ENCODE measurements at places on chromosomes 5 and 9.

- H3K4me1 ChIP-seq = no peaks in the 10 kb centered on the region
- no peaks in the 10 kb centered on the region for H3K36me3 ChIP-seq
- H3K27me3 ChIP-seq = no peaks in the 10 kb centered on the region
- no peak overlapping the region for H3K4me3 ChIP-seq
- no peak overlapping the region for H3K27ac ChIP-seq
These were observed 163.3 kb upstream of the WWC1 start for GRCh38 chr5:168128111-168128510.

DNA sequence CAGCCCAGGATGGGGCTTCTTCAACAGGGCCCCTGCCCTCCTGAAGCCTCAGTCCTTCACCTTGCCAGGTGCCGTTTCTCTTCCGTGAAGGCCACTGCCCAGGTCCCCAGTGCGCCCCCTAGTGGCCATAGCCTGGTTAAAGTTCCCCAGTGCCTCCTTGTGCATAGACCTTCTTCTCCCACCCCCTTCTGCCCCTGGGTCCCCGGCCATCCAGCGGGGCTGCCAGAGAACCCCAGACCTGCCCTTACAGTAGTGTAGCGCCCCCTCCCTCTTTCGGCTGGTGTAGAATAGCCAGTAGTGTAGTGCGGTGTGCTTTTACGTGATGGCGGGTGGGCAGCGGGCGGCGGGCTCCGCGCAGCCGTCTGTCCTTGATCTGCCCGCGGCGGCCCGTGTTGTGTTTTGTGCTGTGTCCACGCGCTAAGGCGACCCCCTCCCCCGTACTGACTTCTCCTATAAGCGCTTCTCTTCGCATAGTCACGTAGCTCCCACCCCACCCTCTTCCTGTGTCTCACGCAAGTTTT lies 23.6 kb downstream of the PCDHGC5 start:
- H3K4me1 ChIP-seq = peaks cover 78% of the 10 kb centered on the region
- peaks cover 58% of the 10 kb centered on the region for H3K36me3 ChIP-seq
- peak; percentile 94 for DNase-seq
- H3K27me3 ChIP-seq = no peaks in the 10 kb centered on the region
- peak overlapping the region; percentile 56 for H3K4me3 ChIP-seq

DNA sequence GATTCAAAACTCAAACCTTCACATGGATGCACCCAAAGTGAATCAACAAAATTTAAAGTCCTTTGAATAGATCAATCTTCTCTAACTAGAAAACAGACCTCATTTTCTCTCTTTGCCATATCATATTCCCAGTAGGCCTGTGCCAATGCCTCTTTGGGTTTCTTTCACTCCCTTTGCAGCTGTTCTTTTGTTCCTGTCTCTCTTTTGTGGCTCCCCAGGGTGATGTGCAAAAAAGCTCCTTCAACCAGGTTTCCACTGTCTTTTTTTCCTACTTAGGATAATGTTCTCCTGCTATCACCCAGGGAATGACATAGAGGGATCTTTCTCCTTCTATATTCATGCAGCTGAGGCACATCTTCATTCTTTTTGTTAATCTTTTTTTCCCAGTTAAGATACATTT lies 54.6 kb downstream of the MARCHF3 start:
- no peaks in the 10 kb centered on the region for H3K27me3 ChIP-seq
- H3K36me3 ChIP-seq = no peaks in the 10 kb centered on the region
- no peak overlapping the region for H3K4me3 ChIP-seq
- DNase-seq = no peak

- H3K27me3 ChIP-seq = no peaks in the 10 kb centered on the region
- H3K36me3 ChIP-seq = peaks cover 99% of the 10 kb centered on the region
- H3K4me1 ChIP-seq = no peaks in the 10 kb centered on the region
- H3K27ac ChIP-seq = no peak overlapping the region
- DNase-seq = no peak
These were observed 43.6 kb downstream of the SPTLC1 start for GRCh38 chr9:92071634-92072033.

- no peak overlapping the region for H3K4me3 ChIP-seq
- H3K27me3 ChIP-seq = no peaks in the 10 kb centered on the region
- no peaks in the 10 kb centered on the region for H3K4me1 ChIP-seq
- no peak overlapping the region for H3K27ac ChIP-seq
- DNase-seq = peak; percentile 44
These were observed 58.6 kb downstream of the PTCD2 start for GRCh38 chr5:72378639-72379289.

DNA sequence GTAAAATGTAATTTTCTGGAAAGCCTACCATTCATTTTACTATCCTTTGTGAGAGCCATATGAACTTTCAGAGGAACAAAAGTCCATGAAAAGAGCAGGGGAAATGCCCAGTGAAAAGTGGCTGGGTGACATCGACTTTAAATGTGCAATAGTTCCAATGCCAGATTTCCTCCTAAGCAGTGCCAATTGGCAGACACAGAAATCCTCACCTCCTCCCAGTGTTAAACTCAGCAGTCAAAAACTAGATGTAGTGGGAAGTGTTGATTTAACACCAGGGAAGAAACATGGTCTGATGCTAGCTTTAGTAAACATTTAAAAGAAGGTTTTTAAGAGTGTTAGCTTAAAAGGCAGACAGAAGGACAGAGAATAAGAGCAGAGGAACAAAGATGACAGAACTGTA lies 2055.2 kb downstream of the MAT2B start:
- H3K4me3 ChIP-seq = no peak overlapping the region
- no peaks in the 10 kb centered on the region for H3K36me3 ChIP-seq
- no peak for DNase-seq
- no peak overlapping the region for H3K27ac ChIP-seq

DNA sequence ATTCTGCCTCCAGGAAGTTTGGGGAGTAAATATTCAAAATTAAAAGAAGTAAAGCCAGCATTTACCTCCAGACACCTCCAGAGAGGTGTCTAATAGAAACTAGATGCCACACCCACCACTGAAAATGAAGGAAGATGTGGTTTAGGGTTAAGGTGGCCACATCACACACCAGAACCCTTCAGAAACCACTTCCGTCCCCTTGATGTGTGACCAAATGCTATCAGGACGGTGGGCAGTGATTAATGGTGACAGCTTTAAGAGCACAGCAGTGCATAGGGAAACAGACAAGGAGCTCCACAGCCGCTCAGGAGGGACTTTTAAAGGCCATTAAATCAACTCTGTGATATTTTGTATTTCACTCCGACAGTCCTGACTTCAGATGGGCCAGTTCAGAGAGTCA lies 295.2 kb downstream of the BRINP1 start:
- H3K36me3 ChIP-seq = no peaks in the 10 kb centered on the region
- no peak overlapping the region for H3K27ac ChIP-seq
- no peak overlapping the region for H3K4me3 ChIP-seq
- no peaks in the 10 kb centered on the region for H3K27me3 ChIP-seq
- no peak for DNase-seq
- no peaks in the 10 kb centered on the region for H3K4me1 ChIP-seq

GRCh38 chr5:143251946-143252345 lies 151.5 kb downstream of the NR3C1 start:
- no peaks in the 10 kb centered on the region for H3K4me1 ChIP-seq
- H3K27me3 ChIP-seq = no peaks in the 10 kb centered on the region
- H3K4me3 ChIP-seq = no peak overlapping the region
- H3K36me3 ChIP-seq = no peaks in the 10 kb centered on the region
- H3K27ac ChIP-seq = no peak overlapping the region
- no peak for DNase-seq

- no peak for DNase-seq
- no peak overlapping the region for H3K4me3 ChIP-seq
- no peaks in the 10 kb centered on the region for H3K36me3 ChIP-seq
- H3K27ac ChIP-seq = no peak overlapping the region
These were observed 55.4 kb upstream of the CTNNA1 start for GRCh38 chr5:138697720-138698360.

GRCh38 chr5:163838738-163839137 lies 333.3 kb downstream of the MAT2B start:
- H3K36me3 ChIP-seq = no peaks in the 10 kb centered on the region
- no peak for DNase-seq
- no peak overlapping the region for H3K27ac ChIP-seq

GRCh38 chr5:137632716-137633115 lies 103.2 kb downstream of the KLHL3 start:
- H3K4me1 ChIP-seq = no peaks in the 10 kb centered on the region
- peaks cover 9% of the 10 kb centered on the region for H3K36me3 ChIP-seq
- no peak overlapping the region for H3K4me3 ChIP-seq
- no peak overlapping the region for H3K27ac ChIP-seq

DNA sequence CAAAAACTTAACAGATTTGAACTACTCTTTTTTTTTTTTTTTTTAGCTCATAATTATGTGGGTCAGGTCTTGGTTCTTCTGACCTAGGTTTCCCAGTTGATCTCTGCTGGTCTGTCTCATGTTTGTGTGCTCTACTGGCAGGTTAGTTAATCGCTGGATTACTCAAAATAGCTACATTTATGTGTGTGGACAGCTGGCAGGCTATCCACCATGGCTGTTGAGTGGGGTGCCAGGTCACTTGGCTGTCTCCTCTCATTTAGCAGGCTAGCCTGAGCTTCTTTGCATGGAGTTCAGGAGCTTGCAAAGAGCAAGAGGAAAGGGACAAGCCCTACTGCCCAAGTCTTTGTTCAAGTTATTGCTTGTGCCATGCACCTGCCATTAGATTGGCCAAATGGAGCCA lies 9.3 kb downstream of the ADCY2 start:
- no peaks in the 10 kb centered on the region for H3K4me1 ChIP-seq
- H3K27me3 ChIP-seq = no peaks in the 10 kb centered on the region
- H3K36me3 ChIP-seq = no peaks in the 10 kb centered on the region
- DNase-seq = no peak
- no peak overlapping the region for H3K4me3 ChIP-seq
- H3K27ac ChIP-seq = no peak overlapping the region

DNA sequence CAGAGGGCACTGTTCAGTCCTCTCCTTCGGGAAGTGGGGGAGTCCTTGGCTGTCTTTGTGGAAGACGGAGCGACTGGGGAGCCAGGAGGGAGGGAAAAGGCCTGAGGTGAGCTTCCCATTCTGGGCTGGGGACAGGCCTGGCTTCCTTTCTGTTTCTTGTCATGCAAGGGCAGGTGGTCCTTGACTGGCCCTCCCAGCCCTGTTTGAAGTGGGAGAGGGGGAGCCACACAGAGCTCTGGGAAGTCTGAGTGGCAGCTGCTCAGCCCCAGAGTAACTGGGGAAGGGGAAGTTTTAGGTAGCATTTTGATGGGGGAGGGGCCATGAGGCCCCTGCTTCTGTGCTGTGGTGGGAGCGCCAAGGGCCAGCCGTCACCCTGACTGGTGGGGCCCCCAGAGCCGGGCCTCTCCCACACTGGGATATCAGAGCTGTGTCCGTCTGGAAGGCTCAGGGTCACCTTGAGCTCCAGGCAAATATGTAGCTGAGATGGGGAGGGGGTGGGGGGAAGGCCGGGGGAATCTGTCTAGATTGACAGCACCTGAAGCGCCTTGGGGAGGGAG lies 6.5 kb downstream of the UNC5A start:
- H3K4me1 ChIP-seq = peaks cover 17% of the 10 kb centered on the region
- peaks cover 100% of the 10 kb centered on the region for H3K27me3 ChIP-seq
- no peak overlapping the region for H3K4me3 ChIP-seq
- no peak overlapping the region for H3K27ac ChIP-seq

DNA sequence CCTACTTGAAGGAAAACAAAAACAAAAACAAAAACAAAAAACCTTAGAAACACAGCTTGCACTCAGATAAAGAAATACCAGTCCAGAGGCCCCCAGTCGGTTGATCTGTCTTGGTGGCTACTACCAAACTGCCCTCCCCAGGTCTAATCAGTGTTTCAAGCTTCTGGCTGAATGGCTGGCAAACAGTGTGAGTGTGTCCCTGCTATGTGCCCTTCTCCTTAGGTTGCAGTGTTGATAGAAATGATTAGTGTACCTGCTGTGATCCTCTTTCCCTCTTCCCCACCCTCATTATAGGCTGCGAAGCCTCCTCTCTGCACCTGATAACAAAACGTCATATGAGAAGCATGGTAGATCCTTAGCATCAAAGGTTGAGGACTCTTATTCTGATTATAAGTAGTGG lies 12.8 kb downstream of the NR4A3 start:
- DNase-seq = no peak
- H3K27me3 ChIP-seq = no peaks in the 10 kb centered on the region
- H3K27ac ChIP-seq = no peak overlapping the region
- no peak overlapping the region for H3K4me3 ChIP-seq
- no peaks in the 10 kb centered on the region for H3K4me1 ChIP-seq
- no peaks in the 10 kb centered on the region for H3K36me3 ChIP-seq

DNA sequence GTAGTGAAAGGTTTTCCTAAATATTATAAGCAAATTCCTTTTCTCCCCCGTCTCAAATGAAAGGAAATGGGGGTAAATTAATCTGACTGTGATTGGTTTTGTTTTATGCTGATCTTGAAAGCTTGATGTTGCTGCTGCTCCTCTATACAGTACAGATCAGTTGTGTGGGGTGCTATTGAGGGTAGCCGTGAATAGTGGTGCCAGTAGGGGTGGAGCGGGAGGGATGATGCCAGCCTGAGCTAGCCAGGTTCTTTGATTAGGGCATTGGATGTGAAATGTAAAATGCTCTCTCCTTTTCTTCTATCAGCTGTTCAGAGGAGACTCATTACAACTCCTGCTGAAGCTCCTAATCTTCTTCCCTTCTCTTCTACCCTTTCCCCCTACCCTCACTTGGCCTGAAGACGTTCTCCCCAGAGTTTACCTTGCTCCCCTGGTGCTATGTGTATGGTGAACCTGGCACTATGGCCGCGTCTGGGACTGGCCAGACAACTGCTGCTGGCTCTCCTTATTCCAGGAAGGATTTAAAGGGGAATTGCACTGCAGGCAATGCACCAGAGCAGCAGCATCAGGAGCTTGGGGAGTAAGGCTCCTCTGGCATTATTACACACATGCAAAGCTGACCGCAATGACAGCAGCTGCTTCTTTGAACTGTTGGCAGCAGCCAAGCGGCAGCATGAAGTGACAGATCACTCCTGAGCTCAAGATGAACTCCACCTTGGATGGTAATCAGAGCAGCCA lies 566 bp downstream of the GPR21 start:
- H3K27ac ChIP-seq = peak overlapping the region; percentile 33
- no peaks in the 10 kb centered on the region for H3K27me3 ChIP-seq
- DNase-seq = no peak
- no peaks in the 10 kb centered on the region for H3K4me1 ChIP-seq

DNA sequence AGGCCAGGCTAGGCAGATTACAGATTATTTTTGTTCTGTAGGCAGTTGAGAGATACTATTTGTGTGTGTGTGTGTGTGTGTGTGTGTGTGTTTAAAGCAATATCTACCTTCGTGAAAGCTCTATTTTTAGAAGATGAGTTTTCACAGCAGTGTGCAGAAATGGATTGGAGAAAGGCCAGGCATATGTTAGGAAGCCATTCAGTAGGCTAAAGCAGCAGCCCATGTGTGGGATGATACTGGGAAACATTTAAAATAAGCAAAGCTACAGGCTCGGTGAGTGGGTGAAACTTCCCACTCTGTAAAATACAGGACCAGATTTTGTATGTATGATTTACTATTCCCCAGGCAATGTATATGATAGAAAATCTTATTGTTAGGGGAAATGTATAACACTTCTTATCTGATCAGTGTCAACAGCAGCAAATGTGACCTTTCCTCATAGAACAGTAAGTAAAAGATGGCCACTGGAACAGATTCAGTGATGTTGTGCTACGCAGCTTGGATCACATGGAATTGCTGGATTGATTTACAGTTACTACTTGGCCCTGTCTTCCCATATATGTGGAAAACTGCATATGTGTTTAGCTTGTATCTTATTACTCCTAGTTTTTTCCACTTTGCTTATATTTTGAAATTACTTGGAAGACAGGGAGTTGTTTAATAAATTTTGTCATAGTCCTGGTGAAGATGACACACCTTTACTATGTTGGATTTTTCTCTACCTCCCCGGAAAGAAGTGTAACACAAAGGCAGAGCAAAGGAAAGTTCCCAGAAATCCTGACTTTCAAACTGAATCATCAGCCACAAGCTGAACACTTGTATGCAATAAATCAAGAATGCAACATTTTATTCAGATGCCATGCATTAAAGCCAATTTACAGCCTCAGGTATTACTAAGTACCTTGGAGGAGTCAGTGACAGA lies 1077.7 kb upstream of the SEMA6A start:
- no peak overlapping the region for H3K27ac ChIP-seq
- H3K4me1 ChIP-seq = no peaks in the 10 kb centered on the region
- no peak overlapping the region for H3K4me3 ChIP-seq
- DNase-seq = peak; percentile 60
- no peaks in the 10 kb centered on the region for H3K27me3 ChIP-seq
